RCC 7860 (cell line): ENCODE measurements at places on chromosomes 11 and 22.

DNA sequence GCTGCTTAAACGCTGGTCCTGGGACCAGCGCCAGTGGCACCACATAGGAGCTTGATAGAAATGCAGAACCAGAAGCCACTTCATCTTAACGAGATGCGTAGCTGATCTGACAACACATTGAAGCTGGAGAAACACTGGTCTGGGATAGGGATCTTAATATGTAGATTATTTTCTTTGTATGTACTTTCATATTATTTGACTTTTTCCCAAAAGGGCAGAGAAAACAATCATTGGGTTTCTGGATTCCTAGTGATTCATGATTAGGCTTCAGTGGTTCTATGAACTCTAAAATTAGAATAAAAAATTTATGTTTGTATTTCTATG, 12.3 kb downstream of the MPEG1 start:
- no peak for DNase-seq

DNA sequence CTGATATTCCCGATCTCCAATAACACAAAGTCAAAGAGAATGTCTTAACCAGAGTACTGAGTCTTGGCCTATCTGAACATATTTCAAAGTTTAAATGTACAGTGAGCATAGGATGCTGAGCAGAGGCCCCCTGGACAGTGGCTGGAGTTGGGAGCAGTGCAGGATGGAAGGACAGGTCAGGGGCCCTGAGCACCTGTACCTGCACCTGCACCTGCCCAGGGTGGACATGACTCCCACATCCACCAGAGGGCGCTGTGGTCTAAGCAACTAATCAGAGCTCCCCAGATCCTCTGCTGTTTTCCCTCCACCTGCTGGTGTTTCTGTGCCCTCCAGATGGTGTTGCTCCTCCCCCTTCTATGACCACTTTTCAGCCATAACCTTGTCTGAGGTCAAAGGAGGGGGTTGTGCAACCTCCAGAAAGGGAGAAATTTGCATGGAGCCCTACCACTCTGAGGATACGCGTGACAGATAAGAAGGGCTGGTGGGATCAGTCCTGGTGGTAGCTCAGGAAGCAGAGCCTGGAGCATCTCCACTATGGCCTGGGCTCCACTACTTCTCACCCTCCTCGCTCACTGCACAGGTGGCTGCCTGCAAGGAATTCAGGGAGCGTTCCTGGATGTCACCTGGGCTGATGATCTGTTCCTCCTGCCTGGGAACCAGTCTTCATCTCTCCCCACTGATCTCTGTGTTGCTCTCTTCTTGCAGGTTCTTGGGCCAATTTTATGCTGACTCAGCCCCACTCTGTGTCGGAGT, 49.1 kb upstream of the VPREB1 start:
- peak; percentile 49 for DNase-seq

GRCh38 chr11:46383974-46384701, 2.7 kb downstream of the MDK start:
- DNase-seq, result no peak

- peak; percentile 19 for DNase-seq
Observed at GRCh38 chr22:30605449-30606110, 1.4 kb upstream of the TCN2 start.

- DNase-seq, result no peak
Observed at GRCh38 chr11:57786436-57786835, 24.8 kb downstream of the CTNND1 start.
